Type B pancreatic cell (in vitro differentiated cells): ENCODE measurements at places on chromosomes 4 and X.

- no peak for DNase-seq
- H3K36me3 ChIP-seq, result no peaks in the 10 kb centered on the region
- no peak overlapping the region for H3K4me3 ChIP-seq
- no peaks in the 10 kb centered on the region for H3K4me1 ChIP-seq
- H3K27ac ChIP-seq, result peak overlapping the region; percentile 68
Observed at GRCh38 chrX:102934624-102935023, 2.4 kb upstream of the RAB40AL start.

DNA sequence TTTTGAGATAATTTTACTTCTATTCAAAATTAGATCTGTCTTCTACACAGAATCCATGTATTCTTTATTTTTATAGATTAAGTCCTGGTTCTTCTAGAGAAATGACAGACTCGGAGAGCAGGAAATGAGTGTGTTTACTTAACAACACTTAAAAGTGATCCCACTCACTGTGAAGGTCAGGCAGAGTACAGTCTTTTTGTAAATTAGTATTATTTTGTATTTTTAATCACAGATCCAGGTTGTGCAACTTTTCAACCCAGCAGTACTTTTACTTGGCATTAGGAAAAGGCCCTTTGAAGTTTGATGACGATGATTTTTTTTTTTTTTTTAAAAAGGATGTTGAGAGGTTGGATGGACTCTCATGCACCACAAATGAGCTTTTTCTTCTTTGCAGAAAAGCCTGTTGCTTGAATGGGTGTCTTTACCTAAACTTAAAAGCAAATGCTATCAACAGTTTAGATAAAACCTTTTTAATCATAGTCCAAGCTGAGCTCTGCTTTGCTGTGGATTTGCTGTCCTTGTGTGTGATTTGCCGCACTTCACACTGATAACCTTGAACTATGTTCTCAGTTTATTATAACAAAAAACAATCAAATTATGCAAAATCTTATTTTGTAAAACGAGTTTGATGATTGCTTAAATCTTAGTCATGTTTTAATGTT is 114.1 kb downstream of the MXRA5 start:
- H3K4me1 ChIP-seq, result peaks cover 25% of the 10 kb centered on the region
- no peak overlapping the region for H3K27ac ChIP-seq
- H3K27me3 ChIP-seq, result no peaks in the 10 kb centered on the region
- H3K36me3 ChIP-seq, result no peaks in the 10 kb centered on the region

- H3K27ac ChIP-seq, result peak overlapping the region; percentile 66
- H3K27me3 ChIP-seq, result no peaks in the 10 kb centered on the region
- peaks cover 36% of the 10 kb centered on the region for H3K36me3 ChIP-seq
- peaks cover 16% of the 10 kb centered on the region for H3K4me1 ChIP-seq
- no peak for DNase-seq
Observed at GRCh38 chr4:7842384-7843279, 97.0 kb downstream of the AFAP1 start.

DNA sequence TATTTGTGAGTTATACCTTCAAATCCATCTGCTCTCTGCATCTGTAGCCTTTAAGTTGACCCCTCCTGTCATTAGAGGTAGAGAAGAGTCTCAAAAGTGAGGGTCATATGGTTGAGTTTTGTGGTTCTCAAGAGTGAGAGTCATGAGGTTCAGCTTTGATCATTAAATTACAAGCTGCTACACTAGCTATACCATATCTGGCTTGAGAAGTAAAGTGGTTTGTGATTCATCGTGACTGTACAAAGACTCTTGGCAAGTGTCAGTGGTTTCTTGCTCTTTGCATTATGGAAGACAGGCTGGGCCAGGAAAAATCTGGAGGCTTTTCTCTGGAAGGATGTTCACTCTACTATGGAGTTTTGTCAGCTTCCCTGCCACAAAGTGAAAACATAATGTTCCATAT is 170.6 kb downstream of the ZC4H2 start:
- no peak overlapping the region for H3K27ac ChIP-seq
- no peaks in the 10 kb centered on the region for H3K4me1 ChIP-seq
- no peak for DNase-seq

GRCh38 chr4:102285831-102286230 is 59.5 kb downstream of the SLC39A8 start:
- DNase-seq, result no peak

- peaks cover 7% of the 10 kb centered on the region for H3K27me3 ChIP-seq
- H3K4me3 ChIP-seq, result no peak overlapping the region
- no peaks in the 10 kb centered on the region for H3K36me3 ChIP-seq
- H3K4me1 ChIP-seq, result peaks cover 9% of the 10 kb centered on the region
Observed at GRCh38 chr4:37446016-37446415, 201.5 kb downstream of the NWD2 start.

DNA sequence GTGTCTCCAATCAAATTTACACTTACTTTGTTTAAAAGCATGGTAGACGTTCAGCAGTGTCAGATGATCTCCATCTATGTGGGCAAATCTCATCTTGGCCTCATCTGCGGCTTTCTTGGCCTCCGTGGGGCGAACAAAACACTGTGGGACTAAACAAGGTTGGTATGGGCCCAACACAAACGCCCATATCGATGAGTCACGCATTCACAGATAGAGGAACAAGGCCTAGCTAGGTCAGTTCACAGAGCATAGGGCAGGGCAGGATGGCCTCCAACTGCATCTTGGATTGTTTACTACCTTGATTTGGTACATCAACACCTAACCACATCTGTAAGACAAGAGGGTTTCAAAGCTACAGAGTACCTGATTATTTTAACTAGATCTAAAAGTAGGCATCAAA is 47.3 kb downstream of the DHX15 start:
- peaks cover 6% of the 10 kb centered on the region for H3K4me1 ChIP-seq
- no peak overlapping the region for H3K4me3 ChIP-seq
- H3K36me3 ChIP-seq, result peaks cover 40% of the 10 kb centered on the region

DNA sequence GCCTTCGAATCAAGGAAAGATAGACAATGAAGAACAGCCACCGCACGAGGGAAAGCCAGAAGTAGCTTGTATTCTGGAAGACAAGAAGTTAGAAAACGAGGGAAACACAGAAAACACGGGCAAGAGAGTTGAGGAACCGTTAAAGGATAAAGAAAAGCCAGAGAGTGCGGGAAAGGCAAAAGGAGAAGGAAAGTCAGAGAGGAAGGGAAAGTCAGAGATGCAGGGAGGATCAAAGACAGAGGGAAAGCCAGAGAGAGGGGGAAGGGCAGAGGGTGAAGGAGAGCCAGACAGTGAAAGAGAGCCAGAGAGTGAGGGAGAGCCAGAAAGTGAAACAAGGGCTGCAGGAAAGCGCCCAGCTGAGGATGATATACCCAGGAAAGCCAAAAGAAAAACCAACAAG is 1.4 kb downstream of the TCEAL2 start:
- no peak for DNase-seq
- no peaks in the 10 kb centered on the region for H3K4me1 ChIP-seq
- H3K27me3 ChIP-seq, result peaks cover 44% of the 10 kb centered on the region
- peak overlapping the region; percentile 15 for H3K4me3 ChIP-seq
- H3K27ac ChIP-seq, result no peak overlapping the region

DNA sequence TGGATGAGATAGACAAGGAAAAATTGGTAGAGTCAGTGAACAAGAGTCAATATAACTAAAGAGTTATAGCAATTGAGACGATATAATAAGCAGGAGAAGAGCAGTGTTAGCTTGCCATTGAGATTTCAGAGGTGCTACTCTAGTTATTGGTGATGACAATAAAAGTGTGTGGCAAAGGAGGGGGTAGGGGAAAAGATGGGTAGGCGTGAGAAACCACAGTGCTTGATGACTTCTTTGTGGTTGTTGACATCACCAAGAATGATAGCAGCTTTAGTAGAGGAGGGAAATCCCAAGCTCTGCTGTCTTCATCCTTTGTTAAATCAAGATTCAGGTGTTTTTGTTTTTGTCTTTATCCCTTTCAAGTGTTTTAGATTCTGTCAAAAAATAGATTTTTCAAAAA is 179.9 kb upstream of the PPP3CA start:
- no peaks in the 10 kb centered on the region for H3K27me3 ChIP-seq
- H3K4me3 ChIP-seq, result no peak overlapping the region
- no peaks in the 10 kb centered on the region for H3K36me3 ChIP-seq

- no peak overlapping the region for H3K27ac ChIP-seq
- H3K4me1 ChIP-seq, result peaks cover 10% of the 10 kb centered on the region
- no peak overlapping the region for H3K4me3 ChIP-seq
- H3K27me3 ChIP-seq, result no peaks in the 10 kb centered on the region
- no peak for DNase-seq
- no peaks in the 10 kb centered on the region for H3K36me3 ChIP-seq
Observed at GRCh38 chr4:25938366-25938765, 24.3 kb downstream of the SMIM20 start.
